Omental fat pad (tissue), 4 donors: ENCODE measurements at places on chromosomes 6 and 20. TPM values are rescaled to one million over a fixed set of nuclear protein-coding genes. Genes with fewer than 3 reads are reported as not detected.

Gene FAM83C
- total RNA-seq = not detected

Gene KAT14
- 9.0 TPM for total RNA-seq

DNA sequence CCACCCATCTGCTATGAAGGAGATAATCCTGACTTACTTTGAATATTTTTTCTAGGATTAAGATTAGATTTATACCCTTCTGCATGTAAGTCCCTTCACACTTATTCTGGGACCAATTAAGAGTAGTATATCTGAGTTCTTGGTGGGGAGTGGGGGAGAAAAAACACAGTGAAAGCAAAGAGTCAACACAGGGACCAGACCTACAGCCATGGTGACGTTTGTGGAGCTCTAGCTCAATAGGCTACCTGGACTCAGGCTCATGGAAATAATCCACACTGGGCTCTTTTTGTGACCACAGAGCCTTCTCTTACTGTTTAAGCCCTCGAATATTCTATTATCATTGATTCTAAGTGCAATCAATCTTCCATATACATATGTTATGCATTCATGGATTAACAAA lies 491.4 kb downstream of the LMBRD1 start:
- no peak for DNase-seq

GRCh38 chr6:30158475-30159040 lies 2.5 kb downstream of the TRIM10 start:
- no peak for DNase-seq
